GM23248 (cell line): ENCODE measurements at places on chromosomes 3 and 15. TPM values are rescaled to one million over a fixed set of nuclear protein-coding genes. Genes with fewer than 3 reads are reported as not detected.

- H3K27me3 ChIP-seq = no peaks in the 10 kb centered on the region
- no peaks in the 10 kb centered on the region for H3K36me3 ChIP-seq
- peak overlapping the region; percentile 75 for H3K4me3 ChIP-seq
- DNase-seq = peak; percentile 95
- no peaks in the 10 kb centered on the region; the same call in 1 of the 2 replicates for H3K4me1 ChIP-seq
These were observed 28.0 kb downstream of the KLHDC8B start for GRCh38 chr3:49199239-49199899.

- DNase-seq = no peak
- no peaks in the 10 kb centered on the region for H3K36me3 ChIP-seq
- H3K27me3 ChIP-seq = no peaks in the 10 kb centered on the region; the same call in 1 of the 2 replicates
- H3K4me3 ChIP-seq = no peak overlapping the region
These were observed 210.4 kb upstream of the ARRDC4 start for GRCh38 chr15:97750060-97750459.

DNA sequence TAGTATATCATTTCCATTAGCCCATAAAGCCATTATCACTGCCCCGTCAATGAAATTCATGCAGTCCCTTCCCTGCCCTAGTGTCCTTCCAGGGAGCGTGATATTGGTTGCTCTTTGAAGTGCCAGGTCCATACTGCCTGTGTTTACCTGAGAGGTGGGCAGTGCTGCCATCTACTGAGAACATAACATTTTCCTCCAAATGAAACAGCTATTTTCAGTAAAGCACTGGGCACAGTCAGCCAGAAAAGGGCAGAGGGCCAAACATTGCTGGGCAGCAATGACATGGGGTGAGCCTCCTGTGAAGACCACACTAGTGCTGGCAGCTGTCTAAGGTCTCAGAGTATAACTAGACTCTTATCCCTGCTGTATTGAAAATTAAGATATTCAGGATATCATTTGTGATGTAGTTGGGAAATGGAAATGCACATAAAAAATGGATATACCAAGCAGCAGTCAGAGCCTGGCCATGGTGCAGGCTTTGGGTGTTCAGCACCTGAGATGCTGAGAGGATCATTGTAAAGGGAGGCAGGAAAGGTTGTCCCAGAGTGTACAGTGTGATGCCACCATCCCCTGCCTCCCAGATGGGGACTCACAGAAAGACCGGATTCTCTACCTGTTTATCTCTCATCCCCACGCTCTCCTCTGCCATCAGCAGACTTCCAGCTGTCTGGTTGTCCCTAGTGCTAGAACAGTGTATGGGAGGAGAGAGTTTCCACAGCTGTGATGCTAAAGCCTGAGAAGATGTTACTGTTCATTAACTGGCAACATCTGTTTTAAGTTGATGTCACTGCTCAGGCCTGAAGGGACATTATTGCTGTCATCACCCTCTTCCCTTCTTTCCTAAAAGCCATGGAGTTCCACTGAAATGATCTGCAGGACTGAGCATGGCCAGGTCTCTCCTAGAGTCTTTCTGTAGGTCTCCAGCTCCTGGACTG is 108.8 kb downstream of the ARNT2 start:
- peaks cover 41% of the 10 kb centered on the region for H3K4me1 ChIP-seq
- peak overlapping the region; percentile 85 for H3K27ac ChIP-seq
- H3K4me3 ChIP-seq = no peak overlapping the region
- H3K27me3 ChIP-seq = no peaks in the 10 kb centered on the region

DNA sequence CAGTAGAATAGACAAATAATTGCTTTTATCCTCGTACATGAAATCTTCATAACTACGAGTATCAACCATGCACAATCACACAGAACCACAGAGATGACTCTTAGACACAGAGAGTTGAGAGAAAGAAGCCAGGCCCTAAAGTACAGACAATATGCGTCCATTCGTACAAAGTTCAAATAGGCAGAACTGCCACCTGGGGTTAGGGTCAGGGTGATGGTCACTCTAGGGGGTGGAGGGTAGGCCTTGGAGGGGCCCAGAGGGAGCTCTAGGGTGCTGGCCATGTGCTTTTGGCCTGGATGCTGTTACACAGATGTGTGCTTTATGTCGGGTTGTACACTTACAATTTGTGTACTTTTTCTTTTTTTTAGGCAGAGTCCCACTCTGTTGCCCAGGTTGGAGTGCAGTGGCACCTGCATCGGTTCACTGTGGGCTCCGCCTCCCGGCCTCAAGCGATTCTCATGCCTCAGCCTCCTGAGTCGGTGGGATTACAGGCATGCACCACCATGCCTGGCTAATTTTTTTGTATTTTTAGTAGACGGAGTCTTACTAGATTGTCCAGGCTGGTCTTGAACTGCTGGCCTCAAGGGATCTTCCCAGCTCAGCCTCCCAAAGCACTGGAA is 65.9 kb upstream of the KLF13 start:
- no peaks in the 10 kb centered on the region for H3K36me3 ChIP-seq
- DNase-seq = no peak
- H3K4me1 ChIP-seq = no peaks in the 10 kb centered on the region
- no peak overlapping the region for H3K4me3 ChIP-seq

DNA sequence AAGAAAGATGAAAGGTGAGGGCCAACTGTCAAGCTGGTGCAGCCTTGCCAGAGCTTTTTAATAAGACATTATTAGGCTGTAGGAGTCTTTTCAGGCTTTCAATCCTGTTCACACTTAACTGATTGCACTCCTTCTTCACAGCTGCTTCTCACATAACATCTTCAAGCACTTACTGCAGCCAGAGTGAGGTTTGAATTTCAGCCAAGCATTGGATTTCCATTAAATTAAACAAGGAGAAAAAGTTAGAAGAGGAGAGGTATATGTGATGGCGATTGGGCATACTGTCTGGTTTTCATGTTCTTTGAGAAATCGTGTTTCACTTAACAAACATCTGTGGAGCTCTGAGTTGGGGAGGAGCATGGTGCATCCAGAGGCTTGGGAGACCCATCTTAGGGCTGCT is 392.8 kb upstream of the LRRC3B start:
- no peaks in the 10 kb centered on the region for H3K27me3 ChIP-seq
- DNase-seq = no peak
- H3K36me3 ChIP-seq = no peaks in the 10 kb centered on the region
- H3K4me3 ChIP-seq = no peak overlapping the region
- H3K4me1 ChIP-seq = no peaks in the 10 kb centered on the region

DNA sequence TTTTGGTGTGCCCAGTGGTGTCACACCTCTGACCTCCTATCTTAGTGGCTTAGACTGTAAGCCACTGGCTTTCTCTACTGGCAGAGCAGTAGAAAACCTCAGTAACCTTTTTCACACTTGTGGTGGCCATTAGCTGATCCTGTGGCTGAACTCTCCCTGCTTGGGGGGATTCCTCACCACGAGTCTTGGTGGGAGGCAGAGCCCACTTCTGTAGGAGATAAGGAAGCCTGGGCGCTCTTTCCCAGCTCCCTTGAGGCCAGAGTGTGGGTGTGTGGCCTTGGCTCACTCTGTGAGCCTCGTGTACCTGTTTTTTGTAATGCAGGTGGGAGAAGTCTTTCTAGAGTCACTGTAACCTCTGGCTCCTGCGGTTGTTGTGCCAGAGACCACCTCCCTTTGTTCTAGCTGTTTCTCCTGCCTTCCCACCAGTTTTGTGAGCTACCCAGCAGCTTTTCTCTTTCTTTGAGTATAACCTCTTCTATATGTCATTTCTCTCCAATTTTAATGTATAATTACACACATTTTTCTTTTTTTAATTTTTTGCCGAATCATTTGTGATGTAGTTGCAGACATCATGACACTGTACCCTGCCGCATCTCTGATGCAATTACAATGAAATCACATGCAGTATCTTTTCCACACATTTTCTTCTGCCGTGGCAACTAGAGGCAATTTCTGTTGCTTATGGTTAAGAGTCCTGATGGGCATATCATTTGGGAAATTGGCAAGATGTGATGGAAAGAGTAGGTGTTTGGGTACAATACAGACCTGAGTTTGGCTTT is 13.8 kb downstream of the XCR1 start:
- no peaks in the 10 kb centered on the region; the same call in 1 of the 2 replicates for H3K27me3 ChIP-seq
- no peaks in the 10 kb centered on the region for H3K36me3 ChIP-seq
- DNase-seq = no peak
- no peak overlapping the region for H3K4me3 ChIP-seq

- H3K4me3 ChIP-seq = no peak overlapping the region
- no peak overlapping the region for H3K27ac ChIP-seq
- no peak for DNase-seq
- no peaks in the 10 kb centered on the region for H3K36me3 ChIP-seq
- peaks cover 7% of the 10 kb centered on the region for H3K4me1 ChIP-seq
- no peaks in the 10 kb centered on the region for H3K27me3 ChIP-seq
These were observed 66.3 kb downstream of the GTPBP8 start for GRCh38 chr3:113057117-113057516.

DNA sequence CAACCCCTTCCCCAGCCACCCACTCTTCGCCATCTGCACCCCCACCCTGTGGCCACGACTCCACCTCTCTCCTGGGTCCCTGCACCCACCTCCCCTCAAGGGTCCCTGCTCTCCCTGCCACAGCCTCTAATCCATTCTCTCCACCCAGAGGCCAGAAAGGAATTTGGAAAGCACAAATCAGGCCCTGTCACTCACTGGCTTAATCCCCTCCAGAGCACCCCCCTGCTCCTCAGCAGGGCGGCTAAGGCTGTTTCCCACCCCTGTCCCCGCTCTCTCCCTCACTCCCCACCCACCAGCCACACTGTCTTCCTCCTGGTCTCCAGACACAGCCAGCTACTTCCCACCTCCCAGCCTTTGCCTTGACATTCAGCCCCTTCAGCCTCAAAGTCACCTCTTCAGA is 150.0 kb upstream of the LINGO1 start:
- H3K4me3 ChIP-seq = no peak overlapping the region
- H3K36me3 ChIP-seq = no peaks in the 10 kb centered on the region
- peaks cover 2% of the 10 kb centered on the region; the same call in 1 of the 2 replicates for H3K27me3 ChIP-seq

- peaks cover 11% of the 10 kb centered on the region for H3K4me1 ChIP-seq
- H3K36me3 ChIP-seq = 0 out of 2 replicates have a peak, but pooled peaks cover 7% of the 10 kb centered on the region
- no peak overlapping the region for H3K27ac ChIP-seq
- no peak overlapping the region for H3K4me3 ChIP-seq
- no peaks in the 10 kb centered on the region for H3K27me3 ChIP-seq
- no peak for DNase-seq
These were observed 70.3 kb downstream of the ARNT2 start for GRCh38 chr15:80474224-80475215.

DNA sequence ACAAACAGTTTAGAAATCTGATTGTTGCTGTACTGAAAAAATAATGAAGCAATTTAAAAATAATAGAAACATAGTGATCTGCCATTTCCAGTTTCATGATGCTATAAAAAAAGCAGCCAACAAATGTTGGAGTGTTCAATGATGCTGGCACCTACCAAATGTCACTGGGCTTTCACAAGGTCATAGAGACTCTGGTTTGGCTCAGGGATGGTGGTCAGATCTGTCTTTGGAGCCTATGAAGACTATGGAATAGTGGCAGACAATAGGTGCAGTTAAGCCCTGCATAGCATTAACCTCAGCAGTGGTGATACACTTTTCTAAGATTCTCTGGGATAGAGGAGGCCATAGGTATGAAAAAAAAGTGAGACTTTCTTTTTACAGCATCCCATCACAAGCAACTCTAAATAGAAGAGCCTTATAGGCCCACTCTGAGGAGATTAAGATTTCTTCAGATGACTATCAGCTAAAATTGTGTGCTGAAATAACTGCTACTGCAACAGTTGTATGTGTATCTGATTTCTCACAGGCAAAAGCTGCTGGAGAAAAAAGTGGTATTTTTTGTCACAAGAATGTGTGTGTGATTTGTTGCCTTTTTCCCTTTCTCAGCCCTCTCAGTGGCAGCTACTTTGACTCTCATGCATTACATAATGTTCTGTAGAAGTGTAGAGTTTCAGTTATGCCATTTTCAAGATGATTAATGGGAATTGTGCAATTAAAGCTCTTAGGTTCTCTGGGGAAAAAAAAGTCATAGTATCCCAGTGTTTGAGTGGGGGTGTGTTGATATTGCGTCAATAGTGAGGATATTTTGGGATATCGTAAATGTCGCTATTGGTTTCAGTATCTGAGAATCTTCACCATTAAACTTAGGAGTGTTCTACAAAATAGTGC is 137.4 kb downstream of the MBNL1 start:
- H3K36me3 ChIP-seq = no peaks in the 10 kb centered on the region
- H3K27me3 ChIP-seq = no peaks in the 10 kb centered on the region
- H3K4me1 ChIP-seq = peaks cover 59% of the 10 kb centered on the region
- peak overlapping the region; percentile 69 for H3K4me3 ChIP-seq
- DNase-seq = peak; percentile 93
- H3K27ac ChIP-seq = peak overlapping the region; percentile 94

- no peaks in the 10 kb centered on the region for H3K27me3 ChIP-seq
- H3K4me3 ChIP-seq = no peak overlapping the region
- peaks cover 9% of the 10 kb centered on the region for H3K4me1 ChIP-seq
- DNase-seq = no peak
- no peak overlapping the region for H3K27ac ChIP-seq
- H3K36me3 ChIP-seq = no peaks in the 10 kb centered on the region
These were observed 13.9 kb downstream of the TNIK start for GRCh38 chr3:171446301-171446700.

DNA sequence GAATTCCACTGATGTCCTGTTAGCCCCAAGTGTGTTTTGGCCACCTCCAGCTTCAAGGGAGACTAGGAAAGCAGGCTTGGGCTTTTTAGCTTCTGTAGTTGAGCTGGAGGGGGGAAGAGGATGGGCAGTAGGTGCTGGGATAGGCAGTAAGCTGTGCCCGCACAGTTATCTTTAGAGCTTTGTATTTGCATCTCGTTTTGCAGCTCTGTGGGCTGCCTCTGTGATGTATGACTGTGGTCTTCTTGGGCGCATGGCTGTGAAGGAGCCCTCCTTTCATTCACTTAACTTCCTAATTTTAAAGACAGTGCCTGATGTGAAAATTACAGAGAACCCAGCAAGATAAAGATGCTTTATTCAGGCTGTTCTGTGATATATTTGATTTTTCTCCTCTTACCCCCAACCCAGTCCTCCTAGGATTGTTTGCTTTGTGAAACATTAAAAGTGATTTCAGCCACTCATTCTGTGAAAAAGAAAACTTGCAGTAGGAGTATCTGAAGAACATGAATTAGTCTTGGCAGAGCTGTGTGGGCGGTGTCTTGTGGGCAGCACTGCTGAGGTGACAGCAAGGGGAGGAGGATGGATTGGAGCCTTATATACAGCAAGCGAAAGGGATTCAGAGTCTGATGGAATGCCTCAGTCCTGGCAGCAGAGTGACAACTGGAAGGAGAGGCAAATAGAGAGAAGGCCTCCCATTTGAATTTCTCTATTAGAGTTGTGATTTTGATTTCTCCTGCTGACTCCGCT is 74.3 kb downstream of the LARS2 start:
- peaks cover 16% of the 10 kb centered on the region for H3K36me3 ChIP-seq
- no peaks in the 10 kb centered on the region for H3K27me3 ChIP-seq

DNA sequence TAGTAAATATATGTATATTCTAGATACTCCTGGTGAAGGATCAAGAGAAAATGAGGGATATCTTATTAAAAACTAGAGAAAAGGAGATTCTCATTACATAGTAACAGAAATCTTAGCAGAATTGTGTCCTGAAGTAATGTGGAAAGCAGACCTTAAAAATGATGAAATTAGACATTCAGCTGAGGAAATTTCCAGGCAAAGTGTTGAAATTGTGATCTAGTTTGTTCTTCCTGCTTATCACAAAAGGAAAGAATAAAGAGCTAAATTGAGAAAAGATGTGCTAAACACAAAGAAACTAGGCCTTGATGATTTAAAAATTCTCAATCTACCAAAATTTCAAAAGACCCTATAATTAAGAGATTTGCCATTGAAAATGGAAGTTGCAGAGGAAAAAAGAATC is 362.6 kb upstream of the PLSCR5 start:
- H3K4me3 ChIP-seq = peak overlapping the region; percentile 34
- DNase-seq = no peak
- H3K4me1 ChIP-seq = peaks cover 49% of the 10 kb centered on the region

Gene EFL1
- 28.4 and 53.7 TPM in 2 replicates for total RNA-seq

Gene NAALADL2
- total RNA-seq = 16.6 and 81.0 TPM in 2 replicates

Gene CCDC39
- not detected in 2 replicates for total RNA-seq

Gene TMEM158
- 24.4 and 33.0 TPM in 2 replicates for total RNA-seq

Gene EFCC1
- total RNA-seq = not detected in 2 replicates

Gene TTLL13
- total RNA-seq = not detected in 2 replicates

Gene PARP15
- total RNA-seq = under 0.01 TPM in 1 of 2 replicates, not detected in the other
